ENCODE measurements at places on chromosomes 7 and 10.

DNA sequence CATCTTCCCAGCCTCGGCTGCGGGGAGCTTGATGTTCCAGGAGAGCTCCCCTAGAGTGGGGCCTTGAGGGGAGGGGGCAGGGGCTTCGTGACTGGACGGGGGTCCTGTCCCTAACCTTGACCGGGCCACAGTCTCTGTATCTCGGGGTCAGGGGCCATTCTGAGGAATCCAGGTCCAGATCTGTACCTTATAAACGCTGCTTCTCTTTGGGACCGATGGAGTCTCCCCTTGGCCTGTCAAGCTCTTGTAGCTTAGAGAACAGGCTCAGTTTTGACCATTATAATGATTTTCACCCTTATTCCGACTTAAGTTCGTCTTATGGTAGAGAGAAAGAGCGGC lies 831 bp downstream of the ZKSCAN5 start:
- DNase-seq: no peak

- no peak for DNase-seq
Observed at GRCh38 chr10:665579-666091, 23.8 kb downstream of the DIP2C start.

DNA sequence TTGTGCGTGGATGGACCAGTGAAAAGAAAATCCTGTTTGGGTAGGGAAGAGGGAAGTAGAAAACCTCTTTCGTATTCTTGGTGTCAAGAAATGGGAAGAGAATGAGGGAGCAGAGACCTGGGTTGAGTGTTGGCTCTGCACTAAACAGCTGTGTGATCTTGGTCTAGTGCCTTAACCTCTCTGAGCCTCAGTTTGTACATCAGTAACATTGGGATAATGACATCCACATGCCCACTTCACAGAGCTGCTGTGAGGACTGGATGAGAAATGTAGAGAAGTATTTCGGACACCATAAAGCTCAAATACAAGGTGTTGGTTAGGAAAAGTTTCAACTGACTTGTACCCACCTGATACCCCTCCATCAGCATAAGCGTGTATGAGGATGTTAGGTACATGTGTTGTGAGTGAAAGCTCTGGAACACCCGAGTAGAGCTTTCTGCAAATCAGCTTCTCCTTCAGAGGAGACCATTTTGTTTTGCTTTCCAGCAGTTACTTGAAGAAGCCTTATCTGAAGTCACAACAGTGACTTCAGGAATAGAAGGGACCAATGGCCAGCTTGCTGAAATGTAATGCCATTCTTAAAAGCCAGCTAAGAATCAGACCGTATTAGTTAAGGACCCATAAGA lies 11.2 kb downstream of the TRIM56 start:
- DNase-seq: no peak

DNA sequence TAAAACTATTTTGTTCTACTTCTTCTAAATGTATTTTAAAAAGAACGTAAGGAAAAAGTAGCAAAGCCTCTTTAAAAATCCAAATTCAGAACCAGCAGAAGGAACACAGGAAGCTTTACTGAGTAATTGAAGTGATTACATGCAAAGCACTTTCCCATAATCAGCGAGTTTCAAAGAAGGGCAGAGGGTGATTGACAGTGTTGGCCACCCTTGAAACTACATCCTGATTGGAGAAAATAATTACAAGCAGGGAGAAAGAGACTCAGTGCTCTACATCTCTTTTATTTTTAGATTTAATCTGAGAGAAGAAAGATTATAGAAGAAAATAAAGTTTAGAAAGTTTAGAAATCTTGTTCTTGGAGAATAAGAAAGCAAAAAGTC lies 20.3 kb upstream of the HGF start:
- no peak for DNase-seq

- DNase-seq: no peak
Observed at GRCh38 chr10:37125921-37126320, 523 bp downstream of the ANKRD30A start.

Data from GM12878 (cell line).